ENCODE measurements at places on chromosomes 6 and 20. TPM values are rescaled to one million over a fixed set of nuclear protein-coding genes. Genes with fewer than 3 reads are reported as not detected.

Gene TRERF1
- total RNA-seq: 0.33 TPM

Gene TBC1D22B
- 13.8 TPM for total RNA-seq

Gene PTPRT
- total RNA-seq: not detected

Gene IL17F
- not detected for total RNA-seq

Gene C6orf132
- 10.3 TPM for total RNA-seq

Gene DEFB126
- not detected for total RNA-seq

Gene CLPSL1
- not detected for total RNA-seq

Gene COL21A1
- total RNA-seq: not detected

Gene PAK5
- 1.3 TPM for total RNA-seq

Measured in mammary epithelial cell (primary cell).